ENCODE measurements at places on chromosomes 13 and 19. TPM values are rescaled to one million over a fixed set of nuclear protein-coding genes. Genes with fewer than 3 reads are reported as not detected.

DNA sequence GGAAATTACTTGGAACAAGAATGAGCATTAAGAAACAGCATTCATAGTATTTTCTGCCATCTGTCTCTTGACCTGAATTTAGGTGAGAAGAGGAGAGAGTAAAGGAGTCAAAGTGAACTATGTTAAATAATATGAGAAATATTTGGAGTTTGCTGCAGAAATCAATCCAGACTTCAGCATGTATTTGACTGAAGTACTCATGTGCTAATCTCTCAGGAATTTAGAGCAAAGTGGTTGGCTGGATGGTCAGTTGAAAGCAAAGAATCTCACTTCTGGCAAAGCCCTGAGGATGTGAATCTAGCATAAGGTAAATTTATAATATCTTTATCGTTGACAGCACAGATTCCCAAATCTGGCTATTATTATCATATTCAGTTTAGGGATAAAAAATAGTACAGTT lies 394.3 kb downstream of the PCDH17 start:
- DNase-seq, result no peak

- DNase-seq, result peak; percentile 54
Measured at GRCh38 chr19:11479090-11479897, 1.6 kb downstream of the ELAVL3 start.

DNA sequence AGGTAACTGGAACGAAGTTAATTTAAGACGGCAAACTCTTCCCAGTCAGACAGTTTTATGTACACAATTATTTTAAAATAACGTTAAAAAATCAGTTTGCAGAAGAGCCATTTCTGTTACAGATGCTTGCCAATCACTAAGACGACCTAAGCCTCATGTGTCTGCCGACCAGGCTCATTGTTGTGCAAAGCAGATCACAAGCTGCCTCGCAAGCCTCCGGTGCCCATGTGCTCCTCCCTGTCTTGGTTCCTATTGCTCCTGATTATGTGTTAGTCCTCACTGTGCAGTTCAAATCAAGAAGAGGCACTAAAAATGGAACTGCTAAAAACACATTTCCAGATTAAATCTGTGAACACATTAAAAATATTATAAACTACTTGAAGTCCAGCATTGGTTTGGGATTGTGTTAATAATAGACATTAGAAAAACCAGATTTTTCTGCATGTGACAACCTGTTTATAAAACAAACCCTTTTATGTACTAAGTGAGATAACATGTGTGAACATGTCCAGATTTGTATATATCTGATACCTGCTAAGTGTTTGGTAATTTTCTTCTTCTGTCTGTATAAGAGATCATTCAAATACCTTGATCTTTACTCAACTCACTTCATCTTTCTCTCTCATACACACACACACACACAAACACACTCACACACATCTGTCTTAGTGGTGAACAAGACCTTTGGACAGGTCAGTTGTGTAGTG lies 81.9 kb upstream of the SLC15A1 start:
- no peak for DNase-seq

- DNase-seq, result no peak
Measured at GRCh38 chr13:42129033-42129432, 80.6 kb downstream of the DGKH start.

DNA sequence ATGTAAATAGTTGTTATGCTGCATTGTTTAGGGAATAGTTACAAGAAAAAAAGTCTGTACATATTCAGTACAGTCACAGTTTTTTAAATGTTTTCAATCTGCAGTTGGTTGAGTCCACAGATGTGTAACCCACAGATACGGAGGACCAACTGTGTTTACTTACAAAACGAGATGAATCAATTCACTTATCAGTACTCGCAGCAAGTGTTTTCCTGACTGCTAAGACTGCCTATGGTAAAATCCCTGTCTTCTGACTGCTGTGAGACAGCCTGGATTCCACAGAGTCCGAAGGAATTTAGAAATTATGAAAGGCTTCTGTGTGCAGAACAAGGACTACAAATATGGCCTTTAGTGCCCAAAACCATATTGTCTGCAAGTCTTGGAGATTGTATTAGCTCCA lies 45.7 kb upstream of the C1QTNF9 start:
- DNase-seq, result no peak

- DNase-seq, result no peak
Measured at GRCh38 chr13:20570517-20570916, 3.6 kb downstream of the IFT88 start.

DNA sequence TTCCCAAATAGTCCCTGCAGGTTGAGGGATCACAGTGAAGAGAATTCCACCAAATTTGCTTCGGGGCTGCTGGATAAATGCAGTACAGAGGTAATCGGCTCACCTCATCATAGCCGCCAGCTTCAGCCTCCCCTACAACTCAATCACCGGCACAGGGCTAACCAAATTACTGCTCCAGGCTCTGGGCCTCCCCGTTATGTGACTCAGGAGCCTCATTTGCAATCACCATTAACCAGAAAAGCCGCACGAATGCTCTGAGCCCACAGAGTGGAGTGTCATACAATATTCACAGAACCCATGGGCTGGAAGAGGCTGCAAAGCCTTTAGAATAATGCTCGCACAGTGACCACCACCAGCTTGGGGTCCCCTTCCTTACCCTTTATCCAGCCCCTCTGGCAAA lies 4.9 kb downstream of the SIAH3 start:
- DNase-seq, result no peak

DNA sequence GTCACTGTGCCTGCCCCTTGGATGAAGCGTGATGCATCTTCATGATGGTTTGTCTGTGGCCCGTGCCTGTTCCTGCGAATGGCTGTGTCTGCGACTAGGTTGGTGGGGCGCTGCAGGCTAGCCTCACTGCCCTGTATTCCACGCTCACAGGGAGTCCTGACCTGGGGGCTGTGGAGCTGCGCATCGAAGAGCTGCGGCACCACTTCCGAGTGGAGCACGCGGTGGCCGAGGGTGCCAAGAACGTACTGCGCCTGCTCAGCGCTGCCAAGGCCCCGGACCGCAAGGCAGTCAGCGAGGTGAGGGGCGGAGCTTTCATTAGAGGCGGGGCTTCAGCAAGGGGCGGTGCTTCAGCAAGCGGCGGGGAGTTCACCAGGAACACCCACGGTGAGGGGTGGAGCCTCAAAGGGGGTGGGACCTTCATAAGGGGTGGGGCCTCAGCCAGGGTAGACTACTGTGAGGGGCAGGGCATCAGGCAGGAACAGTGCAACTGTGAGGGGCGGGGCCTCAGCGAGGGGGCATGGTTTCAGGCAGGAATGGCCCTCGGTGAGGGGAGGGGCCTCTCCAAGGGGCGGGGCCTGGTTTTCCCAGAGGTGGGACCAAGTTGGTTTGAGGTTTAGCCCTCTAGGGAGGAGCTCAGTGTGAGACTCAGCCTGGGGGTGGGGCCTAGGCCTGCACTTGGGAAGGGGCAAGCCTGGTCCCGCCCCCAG lies 17.2 kb downstream of the PKN1 start:
- no peak for DNase-seq

DNA sequence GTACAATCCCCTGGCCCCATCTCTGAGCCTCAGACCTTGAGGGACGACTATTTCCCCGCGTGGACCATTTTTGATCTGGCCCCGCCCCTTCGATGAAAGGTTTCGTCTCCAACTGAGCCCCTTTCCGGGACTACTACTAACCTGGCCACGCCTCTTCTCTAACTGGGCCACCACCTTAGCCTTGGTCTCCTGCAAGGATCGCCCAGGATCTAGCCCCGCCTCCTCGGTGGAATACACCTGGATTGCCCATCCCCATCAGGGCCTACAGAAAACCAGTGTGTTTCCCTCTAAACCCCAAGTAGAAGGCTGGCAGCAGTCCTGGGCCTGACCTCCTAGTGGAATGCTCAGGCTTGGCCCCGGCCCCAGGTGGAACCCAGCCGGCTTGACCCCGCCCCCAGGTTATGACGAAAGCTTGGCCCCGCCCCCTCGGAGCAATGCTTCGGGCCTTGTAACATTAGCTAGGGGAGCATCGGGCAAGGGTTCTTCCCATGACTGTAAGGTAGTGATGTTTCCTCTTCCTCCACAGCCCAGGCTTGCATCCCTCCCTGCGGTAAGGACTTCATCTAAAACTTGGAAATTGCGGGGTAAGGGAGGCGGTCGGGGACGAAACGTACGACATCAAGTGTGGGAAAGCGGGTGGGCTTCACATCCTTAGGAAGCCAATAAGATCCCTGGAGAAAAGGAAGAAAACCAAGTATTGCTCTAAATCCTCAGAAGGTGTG lies 9.1 kb downstream of the SPACA6 start:
- peak; percentile 54 for DNase-seq

- no peak for DNase-seq
Measured at GRCh38 chr13:74115133-74115532, 19.1 kb downstream of the KLF12 start.

GRCh38 chr13:52810526-52810925 lies 37.9 kb downstream of the PCDH8 start:
- no peak for DNase-seq

- DNase-seq, result no peak
Measured at GRCh38 chr13:48906200-48906599, 69.5 kb upstream of the FNDC3A start.

GRCh38 chr13:110616103-110617101 lies 1.1 kb downstream of the NAXD start:
- peak; percentile 68 for DNase-seq

DNA sequence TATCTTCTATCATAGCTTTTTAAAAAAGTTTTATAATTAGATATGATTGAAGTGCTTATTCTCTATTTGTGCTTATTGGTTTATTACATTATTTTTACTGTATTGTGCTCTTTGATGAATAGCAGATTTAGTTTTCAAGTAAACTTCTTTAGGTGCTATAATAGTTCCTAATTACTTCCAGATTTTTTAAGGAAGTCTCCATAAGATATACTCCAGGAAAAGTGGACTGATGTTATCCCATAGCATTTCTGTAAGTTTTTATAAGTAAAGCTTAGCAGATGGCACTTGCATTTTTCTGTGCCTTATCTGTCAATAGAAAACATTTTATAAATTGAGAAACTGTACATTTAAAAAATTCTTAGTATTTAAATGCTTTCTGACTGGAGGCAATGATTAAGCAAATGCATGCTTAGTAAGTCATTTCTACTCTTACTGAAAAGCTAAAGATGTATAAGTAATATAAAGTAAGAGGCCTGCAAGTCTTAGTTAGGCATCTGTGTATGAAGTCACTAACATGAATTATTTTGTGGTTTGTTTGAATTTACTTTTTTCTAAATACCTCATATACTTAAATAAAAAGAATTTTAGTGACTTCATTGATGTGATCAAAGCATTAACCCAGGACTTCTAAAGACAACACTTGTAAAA lies 182.8 kb downstream of the MAB21L1 start:
- no peak for DNase-seq

DNA sequence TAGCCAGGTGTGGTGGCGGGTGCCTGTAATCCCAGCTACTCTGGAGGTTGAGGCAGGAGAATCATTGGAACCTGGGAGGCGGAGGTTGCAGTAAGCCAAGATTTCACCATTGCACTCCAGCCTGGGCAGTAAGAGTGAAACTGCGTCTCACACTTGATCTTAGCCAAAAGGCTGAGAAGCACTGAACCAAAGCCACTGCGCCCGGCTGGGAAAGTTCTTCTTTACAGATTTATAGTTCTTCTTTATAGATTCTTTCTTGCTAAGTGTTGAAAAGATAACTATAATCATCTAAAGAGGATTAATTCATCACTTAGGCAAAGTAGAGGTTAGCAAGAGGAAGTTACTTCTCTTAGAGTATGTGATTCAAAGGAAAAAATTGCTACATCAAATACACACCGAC lies 11.1 kb downstream of the ZNF417 start:
- DNase-seq, result no peak

- DNase-seq, result no peak
Measured at GRCh38 chr13:83223546-83223945, 658.7 kb downstream of the SLITRK1 start.

DNA sequence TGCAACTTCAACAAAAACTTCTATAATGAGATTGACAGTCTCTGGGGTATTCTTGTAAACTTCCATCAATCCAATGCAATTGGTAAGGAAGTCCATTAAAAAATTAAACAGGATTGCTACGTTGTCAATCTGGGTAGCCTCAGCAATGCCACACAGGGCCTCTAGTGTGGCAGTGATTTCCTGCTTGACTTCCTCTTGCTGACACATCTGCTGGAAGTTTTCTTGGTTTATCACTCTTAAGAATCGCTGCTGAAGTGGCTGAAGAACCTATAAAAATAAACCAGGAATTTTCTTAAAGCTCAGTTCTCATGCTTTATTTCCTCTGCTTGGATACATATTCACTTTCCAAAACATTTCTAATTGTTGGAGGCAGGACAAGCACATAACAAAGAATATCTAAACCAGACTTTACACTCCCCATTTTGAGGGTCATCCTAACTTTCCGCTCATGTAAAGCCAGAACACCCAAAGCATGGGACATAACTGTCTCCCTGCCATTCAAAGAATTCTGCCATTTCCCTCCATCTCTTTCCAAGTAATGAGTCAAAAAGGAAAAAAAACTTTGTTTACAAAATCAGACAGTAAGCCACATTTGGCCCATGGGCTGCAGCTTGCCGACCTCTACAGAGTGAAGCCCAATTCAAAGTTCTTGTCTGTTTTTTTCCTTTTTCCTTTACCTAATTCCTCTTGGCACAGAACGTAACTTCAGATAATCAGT lies 23.2 kb upstream of the EEF1AKMT1 start:
- no peak for DNase-seq

DNA sequence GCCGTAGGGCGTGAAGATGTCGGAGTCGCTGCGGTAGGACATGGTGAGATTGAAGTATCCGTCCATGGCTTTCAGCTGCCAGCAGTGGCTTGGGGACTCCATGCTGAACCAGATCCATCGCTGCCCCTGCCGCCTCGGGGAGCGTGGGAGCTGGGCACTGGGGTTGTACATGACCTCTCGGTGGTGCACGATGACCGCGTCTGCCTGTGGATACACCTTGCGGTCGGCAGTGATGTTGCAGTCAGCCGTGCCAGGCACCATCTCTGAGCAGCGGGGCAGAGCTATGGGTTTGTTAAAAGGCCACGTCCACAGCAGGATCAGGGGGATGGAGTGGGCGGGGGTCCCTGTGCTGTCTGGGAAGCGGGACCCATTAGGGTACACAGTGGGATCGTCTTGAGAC lies 7.4 kb downstream of the FUT6 start:
- DNase-seq, result no peak

THSD8 gene
- 39.4 TPM for total RNA-seq

RETN gene
- not detected for total RNA-seq

PSMC4 gene
- total RNA-seq, result 114 TPM

LILRA6 gene
- not detected for total RNA-seq

TBCB gene
- total RNA-seq, result 107 TPM

DCT gene
- 0.14 TPM for total RNA-seq

RELB gene
- 56.5 TPM for total RNA-seq

DAND5 gene
- total RNA-seq, result 1.3 TPM

CSNK1A1L gene
- total RNA-seq, result not detected

SIGLEC12 gene
- 1.4 TPM for total RNA-seq

ZFP28 gene
- 5.0 TPM for total RNA-seq

Measured in activated naive CD4-positive, alpha-beta T cell treated with anti-CD3 and anti-CD28 coated beads, Interleukin-2, amount 50 U/mL, for 72 hours (primary cell).